Naive thymus-derived CD8-positive, alpha-beta T cell (primary cell): ENCODE measurements at places on chromosomes 7 and 10.

- DNase-seq, result no peak
Measured at GRCh38 chr10:6579183-6579903, 733 bp downstream of the PRKCQ start.

GRCh38 chr7:47087866-47088265 is 494.0 kb downstream of the TNS3 start:
- DNase-seq, result no peak

DNA sequence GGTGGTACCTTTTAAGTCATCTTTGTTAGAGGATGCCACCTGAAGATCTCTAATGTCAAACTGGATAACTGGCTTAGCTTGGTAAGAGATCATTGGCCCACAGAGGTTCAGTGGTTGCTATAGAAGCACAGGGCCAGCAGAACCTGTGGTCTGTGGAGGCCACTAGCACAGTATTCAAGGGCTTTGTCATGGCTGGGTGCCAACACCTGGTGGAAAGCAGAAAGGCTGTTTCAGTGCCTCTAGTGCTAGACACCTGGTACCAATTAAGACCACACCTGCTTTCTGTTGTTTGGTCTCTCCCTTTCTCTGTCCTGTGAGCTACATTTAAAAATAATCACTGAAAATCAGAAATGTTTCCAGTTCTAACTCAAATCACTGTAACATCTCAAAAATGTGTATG is 10.0 kb upstream of the PCGF5 start:
- no peak for DNase-seq

DNA sequence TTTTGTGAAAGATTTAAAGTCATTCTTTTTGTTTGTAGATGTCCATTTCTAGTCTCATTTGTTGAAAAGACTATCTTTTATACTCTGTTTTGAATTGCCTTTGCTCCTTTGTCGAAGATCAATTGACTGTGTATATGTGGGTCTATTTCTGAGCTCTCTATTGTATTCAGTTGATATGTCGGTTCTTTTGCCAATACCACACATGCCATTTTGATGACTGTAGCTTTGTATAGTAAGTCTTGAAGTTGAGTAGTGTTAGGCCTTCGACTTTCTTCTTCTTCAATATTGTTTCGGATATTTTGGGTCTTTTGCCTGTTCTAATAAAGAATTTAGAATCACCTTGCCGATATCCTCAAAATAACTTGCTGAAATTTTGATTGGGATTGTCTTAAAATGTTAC is 104.5 kb downstream of the CCSER2 start:
- DNase-seq, result no peak

DNA sequence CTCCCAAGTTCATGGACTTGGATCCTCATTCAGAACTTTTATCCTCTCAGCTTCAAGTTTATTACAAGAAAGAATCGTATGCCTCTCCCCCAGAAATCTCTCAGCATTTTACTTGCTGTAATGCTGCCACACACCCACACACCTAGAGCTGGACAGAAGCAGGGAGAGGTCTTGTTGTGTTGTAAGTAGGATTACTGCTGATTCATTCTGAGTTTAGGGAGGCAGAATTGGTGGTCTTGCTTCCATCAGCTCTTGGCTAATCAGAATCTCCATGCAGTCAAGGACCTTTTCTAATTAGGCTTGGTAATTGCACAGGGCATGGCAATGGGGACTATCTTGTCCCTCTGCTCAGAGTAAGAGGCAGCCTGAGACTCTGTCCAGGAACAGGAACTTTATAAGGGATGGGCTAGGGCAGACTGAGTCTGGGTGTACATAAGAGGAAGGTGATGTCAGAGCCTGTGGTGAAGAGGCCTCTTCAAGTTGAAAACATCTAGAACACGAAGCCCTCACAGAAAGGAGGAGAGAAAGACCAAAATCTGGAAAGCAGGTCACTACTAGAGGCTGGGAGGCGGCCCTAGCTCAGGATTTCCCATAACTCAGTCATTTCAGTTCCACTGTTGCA is 7.0 kb upstream of the PTPRE start:
- DNase-seq, result no peak

DNA sequence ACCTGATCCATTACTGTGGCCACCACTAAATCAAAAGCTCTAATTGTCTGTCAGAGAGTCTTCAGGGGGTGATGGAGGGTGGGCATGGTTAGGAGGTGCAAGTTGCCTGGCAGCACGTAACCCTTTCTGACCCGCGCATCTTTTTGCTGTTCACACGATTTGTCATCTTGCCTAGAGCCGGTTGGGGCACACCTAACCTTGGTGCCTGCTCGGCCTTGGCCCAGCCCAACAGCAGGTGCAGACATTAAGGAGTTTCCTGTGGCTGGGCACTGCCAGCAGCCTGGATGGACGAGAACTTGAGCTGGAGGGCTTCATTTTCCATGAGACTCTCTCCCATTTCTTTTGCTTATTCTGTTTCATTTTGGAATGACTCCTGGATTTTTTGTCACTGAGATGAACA is 41.0 kb upstream of the PTF1A start:
- no peak for DNase-seq

- no peak for DNase-seq
Measured at GRCh38 chr7:84647797-84648757, 453.5 kb upstream of the SEMA3A start.

GRCh38 chr10:1160561-1161314 is 104.6 kb downstream of the WDR37 start:
- no peak for DNase-seq

- DNase-seq, result no peak
Measured at GRCh38 chr10:110311357-110311949, 6.7 kb upstream of the SMNDC1 start.

- DNase-seq, result no peak
Measured at GRCh38 chr10:79328737-79329504, 18.3 kb upstream of the PPIF start.

GRCh38 chr7:74293577-74293908 is 4.3 kb downstream of the CLIP2 start:
- no peak for DNase-seq

DNA sequence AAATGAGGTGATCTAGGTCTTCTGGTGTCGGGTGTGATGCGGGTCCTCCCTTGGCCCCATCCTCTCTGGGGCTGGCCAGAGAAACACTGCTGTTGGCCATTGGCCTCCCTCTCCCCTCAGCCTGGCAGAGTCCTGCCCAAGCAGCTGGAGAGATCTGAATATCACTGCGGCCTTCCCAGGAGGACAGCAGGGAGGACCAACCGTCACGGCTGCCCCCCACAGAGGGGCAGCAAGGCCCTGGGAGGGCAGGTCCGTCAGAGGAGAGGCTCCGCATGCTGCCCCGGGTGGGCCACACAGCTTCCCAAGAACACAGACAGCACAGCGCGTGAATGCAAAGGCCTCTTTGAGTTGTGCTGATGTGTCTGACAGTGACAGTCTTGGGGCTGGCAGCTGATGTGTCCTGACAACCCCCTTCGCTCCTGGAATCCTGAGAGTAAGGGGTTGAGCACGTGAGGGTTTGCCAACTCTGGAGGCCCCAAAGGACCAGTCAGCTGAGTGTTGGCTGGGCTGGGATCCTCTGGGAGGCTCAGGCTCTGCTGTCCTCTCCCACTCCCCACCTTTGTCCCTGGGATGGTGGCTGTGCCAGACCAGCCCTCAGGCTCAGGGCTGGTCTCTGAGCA is 132.5 kb upstream of the UNC5B start:
- DNase-seq, result no peak

GRCh38 chr10:12869427-12869826 is 132.1 kb downstream of the CCDC3 start:
- DNase-seq, result no peak

GRCh38 chr10:84176836-84177474 is 3.4 kb downstream of the GPR15LG start:
- no peak for DNase-seq

- DNase-seq, result no peak
Measured at GRCh38 chr7:151150388-151150787, 17.1 kb downstream of the GBX1 start.
